ENCODE measurements at places on chromosomes 1 and 21.

GRCh38 chr1:223741861-223742260, 29.5 kb downstream of the CAPN2 start:
- no peak for DNase-seq

- no peak for DNase-seq
These were observed 177.3 kb upstream of the LYPLAL1 start for GRCh38 chr1:218996362-218996761.

DNA sequence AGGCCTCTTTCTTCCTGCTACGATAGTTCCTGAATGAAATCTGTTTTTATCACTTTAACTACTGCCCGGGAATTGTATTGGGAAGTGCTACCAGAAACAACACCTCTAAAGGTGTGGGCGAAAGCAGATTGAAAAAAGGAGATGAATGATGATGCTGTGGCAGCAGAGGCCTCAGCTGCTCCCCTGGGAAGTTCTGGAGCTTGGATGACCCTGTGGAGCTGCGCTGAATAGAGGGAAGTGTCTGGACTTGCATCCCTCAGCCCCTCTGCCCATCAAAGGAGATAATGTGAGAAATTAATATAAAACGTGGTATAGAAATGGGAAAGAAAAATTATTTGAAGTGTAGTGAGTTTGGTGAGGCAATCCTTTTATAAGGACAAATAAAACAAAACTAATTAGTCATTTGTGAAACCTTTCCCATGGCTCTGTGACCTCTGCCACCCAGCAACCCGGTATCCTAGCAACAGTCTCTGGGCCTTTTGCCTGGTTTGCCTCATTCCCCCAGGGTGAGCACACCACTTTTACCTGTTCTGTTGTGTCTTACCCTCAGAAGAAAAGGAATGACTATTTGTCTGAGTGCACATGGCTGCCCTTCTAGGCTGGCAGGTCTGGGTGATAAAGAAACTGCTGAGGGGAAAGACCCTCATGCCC, 21.3 kb downstream of the OVAAL start:
- DNase-seq = no peak

- DNase-seq = no peak
These were observed 17.1 kb upstream of the EPHA2 start for GRCh38 chr1:16172964-16173446.

GRCh38 chr1:177789956-177790355, 179.9 kb downstream of the SEC16B start:
- no peak for DNase-seq

GRCh38 chr1:221344693-221345092, 397.2 kb downstream of the DUSP10 start:
- DNase-seq = no peak

DNA sequence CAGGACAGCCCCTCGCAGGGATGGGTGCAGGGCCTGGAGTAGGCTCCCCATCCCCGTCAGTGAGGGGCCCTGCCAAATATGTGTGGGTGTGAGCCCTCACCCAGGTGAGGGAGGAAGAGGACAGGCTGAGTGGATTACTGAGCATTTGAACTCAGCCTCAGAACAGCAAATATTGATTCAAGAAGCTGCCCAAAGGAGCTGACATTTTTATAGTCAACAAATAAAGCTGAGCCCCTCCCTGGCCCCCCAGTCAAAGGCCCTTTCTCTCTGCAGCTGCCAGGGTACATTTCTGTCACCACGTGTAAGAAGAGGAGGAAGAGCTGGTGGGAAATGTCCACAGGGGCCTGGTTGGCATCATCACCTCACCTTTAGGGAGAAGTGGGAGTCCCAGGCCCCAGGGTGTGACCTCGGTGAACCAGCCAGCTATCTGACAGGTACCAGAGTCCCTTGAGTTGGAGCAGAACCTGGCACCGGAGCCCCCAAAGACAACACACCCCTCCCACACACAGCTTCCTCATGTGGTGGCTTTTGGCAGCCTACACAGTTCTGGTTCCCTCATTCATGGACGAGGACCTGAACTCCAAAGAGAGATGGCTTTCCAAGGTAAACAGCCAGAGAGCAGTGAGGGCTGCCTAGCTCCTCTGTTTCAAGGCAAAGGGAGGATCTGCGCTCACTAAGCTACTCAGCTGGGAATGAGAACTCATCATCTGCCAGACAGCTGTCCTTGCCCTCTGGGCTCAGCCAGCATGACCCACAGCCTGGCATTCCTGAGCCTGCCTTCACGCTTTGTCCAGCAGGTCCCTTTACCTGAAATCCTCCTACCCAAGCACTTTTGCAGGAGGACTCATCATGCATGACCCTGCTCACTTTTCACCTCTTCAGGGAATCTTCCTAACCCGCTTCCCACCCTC, 43.0 kb upstream of the TENT5C start:
- DNase-seq = no peak

DNA sequence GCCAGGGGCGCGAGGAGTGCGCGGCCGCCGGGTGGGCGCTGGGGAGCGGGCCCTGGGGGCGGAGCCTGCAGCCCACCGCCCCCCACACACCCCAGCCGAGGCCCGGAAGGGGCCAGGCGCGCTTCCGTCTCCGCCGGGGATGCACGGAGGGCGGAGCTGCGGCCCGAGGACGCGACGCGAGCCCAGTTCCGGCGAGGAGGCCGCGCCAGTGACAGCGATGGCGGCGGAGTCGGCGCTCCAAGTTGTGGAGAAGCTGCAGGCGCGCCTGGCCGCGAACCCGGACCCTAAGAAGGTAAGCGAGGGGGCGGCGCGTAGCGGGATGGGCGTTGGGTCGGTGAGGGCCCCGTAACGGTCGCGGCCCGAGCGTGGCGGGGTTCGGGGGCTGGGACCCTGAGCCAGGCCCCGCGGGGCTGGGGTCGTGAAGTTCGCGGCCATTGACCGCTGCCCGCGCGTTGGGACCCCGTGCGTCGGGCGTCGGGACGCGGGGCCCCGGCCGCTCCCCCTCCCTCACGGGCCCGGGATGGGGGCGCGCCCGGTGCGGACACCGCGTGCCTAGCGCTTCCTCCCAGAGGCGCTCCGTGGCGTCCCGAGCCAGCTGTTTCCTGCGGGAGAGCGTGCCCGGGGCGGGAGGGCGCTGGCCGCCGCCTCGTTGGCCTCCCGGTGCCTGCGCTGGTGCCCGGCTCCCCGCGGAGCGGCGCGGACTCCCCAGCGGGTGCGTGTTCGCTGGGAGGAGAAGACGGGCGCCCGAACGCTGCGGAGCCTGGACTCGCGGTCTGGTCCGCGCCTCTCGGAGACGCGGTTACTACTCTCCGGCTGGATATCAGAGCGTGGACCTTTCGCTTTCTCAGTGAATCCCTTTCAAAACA, at the start of gene ELOA:
TSS of gene ELOA (plus strand) at position 185 of the 866 bp plus-strand sequence. CDS start at position 218, 33 bp downstream.
- DNase-seq = no peak

- DNase-seq = no peak
These were observed at the start of gene CBR3 for GRCh38 chr21:36134803-36135390. CBR3 (plus strand) TSS chr21:36135079; CDS start chr21:36135193, 114 bp downstream.

DNA sequence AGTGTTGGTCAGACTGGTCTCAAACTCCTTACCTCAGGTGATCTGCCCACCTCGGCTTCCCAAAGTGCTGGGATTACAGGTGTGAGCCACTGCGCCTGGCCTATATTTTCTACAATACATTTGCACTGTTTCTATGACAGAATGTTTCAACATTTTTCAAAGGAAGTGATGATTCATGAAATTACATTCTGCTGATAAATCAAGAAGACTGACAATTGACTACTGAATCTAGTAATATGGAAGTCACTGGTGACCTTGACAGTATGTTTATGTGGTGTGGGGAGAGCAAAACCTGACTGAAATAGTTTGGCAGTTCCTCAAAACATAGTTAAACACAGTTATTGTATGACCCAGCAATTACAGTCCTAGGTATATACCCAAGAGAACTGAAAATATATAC, 18.1 kb downstream of the LRIF1 start:
- no peak for DNase-seq

- DNase-seq = no peak
These were observed 95.3 kb downstream of the HIVEP3 start for GRCh38 chr1:41823471-41823870.

DNA sequence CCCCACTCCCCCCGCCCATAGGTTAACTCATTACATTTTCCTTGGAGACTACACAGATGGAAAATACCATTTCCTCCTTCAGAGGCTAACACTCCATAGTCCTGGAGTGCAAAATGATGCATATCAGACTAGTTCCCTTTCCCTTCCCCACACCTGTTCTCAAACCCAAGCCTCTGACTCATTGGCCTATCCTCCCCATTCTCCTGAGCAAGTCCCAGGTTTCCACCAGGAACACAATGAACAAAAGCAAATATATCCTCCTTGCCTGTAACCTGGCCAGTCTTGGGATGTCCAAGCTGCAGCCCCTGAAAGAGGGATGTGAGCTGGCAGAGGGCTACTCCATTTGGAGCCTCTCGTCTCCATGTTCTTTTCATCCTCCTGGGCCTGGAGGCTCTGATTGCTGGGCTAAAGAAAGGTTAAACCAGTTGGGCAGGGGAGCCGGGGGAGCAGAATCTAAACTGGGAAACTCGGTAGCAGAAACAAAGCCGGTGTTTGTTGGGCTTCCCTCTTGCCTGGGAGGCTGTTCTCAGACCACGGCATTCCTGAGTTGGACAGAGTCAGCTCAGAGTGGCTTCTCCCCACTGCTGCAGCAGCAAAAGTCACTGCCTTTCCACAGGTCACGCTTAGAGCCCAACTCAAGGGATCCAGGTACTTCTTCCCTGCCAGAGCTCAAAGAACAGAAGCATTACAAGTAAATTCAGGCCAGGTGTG, 13.9 kb downstream of the SSR2 start:
- DNase-seq = no peak

GRCh38 chr1:52288286-52288685, 77.7 kb downstream of the CC2D1B start:
- DNase-seq = no peak

GRCh38 chr1:8822373-8823294, 5.2 kb upstream of the RERE start:
- no peak for DNase-seq

DNA sequence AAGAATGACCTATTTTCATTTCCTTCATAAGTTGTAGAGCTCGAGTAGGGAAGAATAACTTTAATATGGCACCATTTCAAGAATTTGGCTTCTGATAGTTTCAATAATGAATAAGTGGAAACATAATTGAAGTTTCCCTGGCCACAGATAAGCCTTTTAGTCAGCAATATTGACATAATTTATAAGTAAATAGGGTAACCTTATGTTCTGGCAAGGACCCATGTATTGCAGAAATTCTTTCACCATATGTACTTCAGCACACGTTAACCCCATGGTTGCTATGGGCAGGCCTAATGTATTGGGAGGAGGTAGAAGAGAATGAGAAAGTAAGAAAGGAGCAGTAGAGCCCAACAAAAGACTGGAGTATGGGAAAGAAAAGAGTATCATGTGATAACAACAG, 25.4 kb downstream of the MDM4 start:
- no peak for DNase-seq

GRCh38 chr1:67629370-67630075, 55.5 kb upstream of the GADD45A start:
- no peak for DNase-seq

GRCh38 chr1:85137660-85138059, 63.2 kb downstream of the SYDE2 start:
- no peak for DNase-seq

DNA sequence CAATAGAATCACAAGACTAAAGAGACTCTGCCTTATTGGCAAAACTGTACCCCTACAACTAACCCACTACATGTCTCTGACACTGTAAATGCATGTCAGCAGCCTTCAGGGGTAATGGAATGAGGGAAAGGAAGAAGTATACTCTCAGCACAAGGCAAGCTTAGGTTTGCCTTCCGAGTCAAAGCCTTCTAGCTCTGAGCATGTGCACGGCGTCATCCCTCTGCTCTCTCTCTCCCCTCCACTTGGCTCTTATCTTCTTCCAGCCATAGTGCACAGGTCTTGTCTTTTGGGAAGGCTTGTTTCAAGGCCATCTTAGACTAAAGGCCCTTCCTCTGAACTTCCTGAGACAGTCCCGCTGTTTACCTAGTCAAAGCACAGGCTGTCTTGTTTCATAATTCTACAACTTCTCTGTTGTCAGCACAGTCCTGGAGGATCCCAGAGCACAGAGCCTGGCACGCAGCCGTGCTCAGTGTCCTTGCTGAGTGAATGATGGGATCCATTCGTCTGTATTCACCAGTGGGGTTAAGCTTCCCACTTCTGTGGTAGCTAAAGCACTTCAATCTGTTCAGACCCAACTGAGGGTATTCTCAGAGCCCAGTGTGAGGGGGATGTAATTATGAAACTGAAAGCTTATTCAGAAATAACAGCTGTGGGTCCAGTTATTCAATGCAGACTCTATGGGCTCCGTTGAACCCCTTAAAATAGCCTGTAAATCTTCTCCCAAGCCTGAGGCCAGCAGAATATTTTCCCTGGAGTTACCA, 166.5 kb upstream of the PLD5 start:
- DNase-seq = no peak

DNA sequence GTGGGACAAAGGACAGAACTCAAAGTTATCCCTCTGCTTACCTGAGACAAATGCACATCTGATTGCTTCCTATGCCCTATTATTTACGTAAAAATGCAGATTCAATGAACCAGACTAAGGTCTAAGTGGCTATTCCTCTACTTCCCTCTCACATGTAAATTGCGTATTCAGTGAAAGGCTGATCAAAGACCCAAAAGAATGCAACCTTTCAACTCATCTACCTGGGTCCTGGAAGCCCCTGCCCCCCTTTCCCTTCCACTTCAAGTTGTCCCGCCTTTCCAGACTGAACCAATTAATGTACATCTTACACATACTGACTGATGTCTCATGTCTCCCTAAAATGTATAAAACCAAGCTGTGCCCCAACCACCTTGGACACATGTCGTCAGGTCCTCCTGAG, 14.6 kb downstream of the SSX2IP start:
- DNase-seq = no peak

DNA sequence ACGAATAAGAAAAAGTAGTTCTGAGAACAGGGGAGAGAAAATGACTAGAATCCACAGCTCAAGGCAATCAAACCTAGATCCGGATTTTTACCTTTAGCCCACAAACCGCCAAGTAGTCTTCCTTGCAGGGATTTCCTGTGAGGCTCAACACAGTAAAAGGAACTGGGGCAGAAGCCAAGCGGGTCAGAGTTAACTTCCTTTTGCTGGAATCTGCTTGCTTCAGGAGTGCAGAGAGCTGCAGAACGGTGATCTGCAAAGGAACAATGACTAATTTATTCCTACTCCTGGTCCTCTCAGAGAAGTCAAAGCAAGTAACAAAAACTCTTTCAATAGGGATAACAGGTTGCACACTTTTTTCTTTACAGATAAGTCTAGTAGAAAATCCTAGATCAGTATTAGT, 53.4 kb downstream of the UBR4 start:
- no peak for DNase-seq

DNA sequence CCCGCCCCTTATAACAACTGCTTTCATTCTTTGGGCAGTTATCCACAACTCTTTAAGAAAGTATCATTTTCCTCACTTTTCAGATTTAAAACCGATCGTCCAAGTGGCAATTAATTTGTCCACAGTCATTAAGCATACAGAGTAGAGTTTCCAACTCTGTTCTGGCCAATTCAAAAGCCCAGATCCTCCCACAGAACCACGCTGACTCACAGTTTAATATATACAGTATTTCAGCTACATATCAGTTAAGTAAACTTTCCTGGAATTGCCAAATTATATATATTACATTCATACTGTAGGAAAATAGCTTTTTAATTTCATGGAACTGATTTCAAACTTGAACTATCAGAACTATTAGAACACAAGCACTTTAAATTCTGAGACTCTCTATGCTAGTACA, 163.8 kb upstream of the ESRRG start:
- DNase-seq = no peak

GRCh38 chr1:202571719-202572339, 138.4 kb downstream of the SYT2 start:
- no peak for DNase-seq

GRCh38 chr1:60419023-60419422, 345.5 kb upstream of the C1orf87 start:
- DNase-seq = no peak

- DNase-seq = no peak
These were observed 10.1 kb downstream of the SLC6A9 start for GRCh38 chr1:44021156-44021555.

GRCh38 chr1:150235294-150235851, 539 bp downstream of the ANP32E start:
- no peak for DNase-seq
